T-cell (primary cell): ENCODE measurements at places on chromosomes 13 and 19.

- DNase-seq, result no peak
Measured at GRCh38 chr13:49584771-49585182, 581 bp downstream of the RCBTB1 start.

GRCh38 chr13:95388420-95389079, 87.3 kb upstream of the ABCC4 start:
- DNase-seq, result no peak

DNA sequence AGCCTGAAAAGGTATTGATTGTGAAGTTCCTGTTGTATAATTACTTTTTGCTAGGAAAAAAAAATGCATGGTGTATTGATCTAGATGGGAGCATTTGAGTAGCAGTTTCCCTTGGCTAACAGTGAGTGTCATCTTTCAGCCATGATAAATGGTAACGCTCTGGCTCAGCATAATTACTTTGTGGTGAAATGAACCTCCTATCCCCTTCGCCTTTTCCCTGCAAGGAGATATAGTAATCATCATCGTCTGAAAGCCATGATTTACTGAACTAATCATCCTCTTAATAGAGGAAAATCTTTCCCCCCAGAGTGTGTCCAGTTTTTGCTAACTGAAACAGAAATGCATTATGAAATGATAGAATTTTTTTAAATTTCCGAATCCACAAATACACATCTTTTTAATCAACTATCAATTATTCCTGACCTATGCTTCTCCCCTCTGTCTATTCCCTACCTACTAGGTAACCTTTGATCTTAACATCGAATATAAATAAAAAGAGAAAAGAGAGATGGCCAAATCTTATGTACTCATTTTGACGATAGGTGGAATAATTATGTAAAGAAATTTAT, 88.7 kb downstream of the MAB21L1 start:
- DNase-seq, result no peak

DNA sequence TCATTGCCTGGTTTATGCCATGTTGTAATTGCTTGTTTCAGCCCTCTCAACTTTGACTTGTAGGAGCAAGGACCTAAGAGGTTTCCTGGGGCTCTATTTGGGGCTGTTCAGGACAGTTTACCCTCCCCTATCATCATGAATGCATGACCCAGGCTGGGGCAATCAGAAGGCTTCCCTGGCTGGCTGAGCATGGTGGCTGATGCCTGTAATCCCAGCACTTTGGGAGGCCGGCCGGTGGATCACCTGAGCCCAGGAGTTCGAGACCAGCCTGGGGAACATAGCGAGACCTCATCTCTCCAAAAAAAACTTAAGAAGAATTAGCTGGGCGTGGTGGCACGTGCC, 6.1 kb upstream of the LSM4 start:
- DNase-seq, result no peak

- no peak for DNase-seq
Measured at GRCh38 chr13:30088312-30088855, 219.0 kb downstream of the KATNAL1 start.

DNA sequence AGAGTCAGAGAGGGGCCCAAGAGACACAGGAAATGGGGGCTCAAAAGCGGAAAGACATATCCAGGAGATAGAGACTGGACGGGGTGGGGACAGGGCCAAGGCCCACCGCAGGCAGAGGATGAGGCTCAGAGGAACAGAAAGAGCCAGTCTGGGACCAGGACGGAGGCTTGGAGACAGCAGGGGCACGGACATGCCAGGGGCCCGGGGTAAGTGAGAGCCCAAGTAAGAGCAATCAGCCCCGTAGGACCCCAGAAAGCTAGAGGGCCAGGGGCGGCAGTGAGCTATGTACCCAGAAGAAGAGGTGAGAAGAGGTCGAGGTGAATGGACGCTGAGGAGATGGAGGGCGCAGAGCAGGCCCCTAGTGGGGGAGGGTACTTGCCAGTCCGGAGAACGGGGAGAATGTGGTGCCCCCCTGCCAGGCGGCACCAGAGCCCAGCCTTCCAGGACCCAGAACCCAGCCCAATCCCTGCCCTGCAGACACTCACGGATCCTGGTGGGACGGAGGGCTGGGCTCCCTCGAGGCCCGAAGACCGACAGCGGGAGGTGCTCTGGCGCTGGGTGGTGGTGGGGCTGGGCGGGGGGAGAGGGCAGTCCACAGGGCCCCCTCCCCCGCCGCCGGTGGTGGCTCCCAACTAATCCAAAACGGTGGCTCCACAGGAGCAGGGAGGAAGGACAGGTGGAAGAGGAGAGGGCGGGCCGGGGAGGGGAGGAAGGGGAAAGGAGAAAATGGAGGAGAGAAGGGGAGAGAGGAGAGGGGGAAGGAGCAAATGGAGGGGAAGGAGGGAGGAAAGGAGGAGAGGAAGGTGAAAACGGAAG, 1.0 kb downstream of the GRIK5 start:
- DNase-seq, result no peak

GRCh38 chr13:73910733-73911132, 223.5 kb downstream of the KLF12 start:
- DNase-seq, result no peak

GRCh38 chr13:91904597-91904996, 506.2 kb downstream of the GPC5 start:
- no peak for DNase-seq

- DNase-seq, result no peak
Measured at GRCh38 chr13:53844473-53845146, 816.0 kb downstream of the OLFM4 start.

GRCh38 chr19:45508417-45508860, 1.2 kb downstream of the VASP start:
- DNase-seq, result no peak

DNA sequence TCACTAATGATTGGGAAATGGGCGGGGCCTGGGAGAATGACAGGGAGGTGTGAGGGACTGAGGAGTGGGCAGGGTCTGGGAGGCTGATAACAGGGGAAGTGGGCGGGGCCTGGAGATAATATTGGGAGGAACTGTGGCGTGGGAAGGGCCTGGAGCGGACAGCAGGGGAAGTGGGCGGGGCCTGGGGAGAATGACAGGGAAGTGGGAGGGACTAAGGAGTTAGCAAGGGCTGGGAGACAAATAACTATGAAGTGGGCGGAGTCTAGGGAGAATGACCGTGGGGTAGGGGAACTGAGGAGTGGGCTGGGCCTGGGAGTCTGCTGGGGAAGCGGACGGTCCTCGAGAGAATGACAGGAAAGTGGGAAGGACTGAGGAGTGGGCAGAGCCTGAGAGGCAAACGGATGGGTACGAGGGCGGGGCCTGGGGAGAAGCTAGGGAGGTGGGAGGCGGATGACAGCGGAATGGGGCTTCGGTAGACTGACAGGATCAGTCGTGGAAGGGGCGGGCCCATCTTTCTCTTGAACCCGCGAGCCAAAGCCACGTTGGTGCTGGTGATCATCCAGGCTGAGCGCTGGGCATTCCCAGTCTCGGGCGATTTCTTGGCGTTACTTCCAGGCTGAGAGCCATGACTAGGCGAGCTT, 14.0 kb upstream of the TUBB4A start:
- no peak for DNase-seq
